ENCODE measurements at places on chromosomes 5 and 9. TPM values are rescaled to one million over a fixed set of nuclear protein-coding genes. Genes with fewer than 3 reads are reported as not detected.

Gene LCN2
- total RNA-seq = not detected

Gene PHYHD1
- total RNA-seq = 30.2 TPM

Gene SH3TC2
- total RNA-seq = 14.6 TPM

Gene SPINK6
- not detected for total RNA-seq

Gene PTGS1
- 4.0 TPM for total RNA-seq

Measured in Right ventricle myocardium inferior (tissue), 1 donor.